Retina (tissue), 1 donor: ENCODE measurements at places on chromosomes 13 and 19.
A peak's percentile ranks its signal among the peaks of the same experiment; 100 is the strongest.

GRCh38 chr13:26962671-26963070 lies 202.1 kb upstream of the GPR12 start:
- no peak for DNase-seq

- no peak for DNase-seq
Measured at GRCh38 chr13:32949820-32950219, 66.4 kb upstream of the KL start.

- no peak for DNase-seq
Measured at GRCh38 chr19:3162418-3163229, 15.9 kb upstream of the S1PR4 start.

GRCh38 chr13:68535329-68535728 lies 1305.2 kb upstream of the PCDH9 start:
- no peak for DNase-seq

DNA sequence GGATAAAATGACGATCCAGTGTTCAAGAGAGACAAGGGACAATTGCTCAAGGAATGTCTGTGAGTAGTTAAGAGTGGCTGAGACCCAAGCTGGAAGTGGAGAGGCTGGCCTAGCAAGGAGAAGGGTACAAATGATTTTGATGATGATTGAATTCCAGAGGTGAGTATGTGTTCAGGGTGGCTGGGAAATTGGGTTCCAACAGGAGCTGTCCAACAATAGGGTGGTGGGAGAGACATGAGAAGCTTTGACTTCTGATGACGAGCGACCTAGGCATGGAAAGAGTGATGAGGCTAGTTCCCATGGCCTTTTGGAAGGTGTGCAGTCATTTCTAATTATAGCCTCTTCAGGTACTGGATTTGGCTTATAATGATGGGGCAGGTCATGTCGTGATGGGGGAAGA lies 29.1 kb upstream of the DCLK1 start:
- DNase-seq: no peak

GRCh38 chr13:90415902-90416301 lies 931.6 kb upstream of the MIR17HG start:
- no peak for DNase-seq

DNA sequence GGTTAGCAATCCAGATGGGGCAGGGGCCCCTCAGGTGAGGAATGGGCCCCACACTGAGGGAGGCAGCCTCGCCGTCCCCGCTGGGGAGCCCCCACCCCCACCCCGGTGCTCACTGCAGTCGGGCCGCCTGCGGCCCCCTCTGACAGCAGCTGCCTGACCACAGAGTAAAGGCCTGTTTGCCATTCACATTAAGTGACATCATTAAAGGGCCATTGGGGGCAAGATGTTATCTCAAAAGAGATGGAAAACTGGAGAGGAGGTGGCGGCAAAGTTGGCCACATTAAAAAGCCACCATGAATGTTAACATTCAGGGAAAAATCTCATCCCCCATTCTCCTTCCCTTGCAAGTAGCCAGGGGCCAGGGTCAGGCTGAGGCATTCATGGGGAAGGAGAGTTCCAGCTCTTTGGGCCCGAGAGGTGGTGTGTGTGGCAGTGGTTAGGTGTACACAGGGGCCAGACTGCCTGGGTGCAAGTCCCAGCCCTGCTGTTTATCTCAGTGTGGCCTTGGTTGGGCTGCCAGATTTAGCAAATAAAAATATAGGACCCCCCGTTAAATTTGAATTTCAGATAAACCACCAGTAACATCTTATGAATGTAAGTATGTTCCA lies 20.9 kb downstream of the VSTM2B start:
- DNase-seq: no peak

- DNase-seq: peak; percentile 59
Measured at GRCh38 chr19:7292950-7293761, 1.1 kb downstream of the INSR start.

DNA sequence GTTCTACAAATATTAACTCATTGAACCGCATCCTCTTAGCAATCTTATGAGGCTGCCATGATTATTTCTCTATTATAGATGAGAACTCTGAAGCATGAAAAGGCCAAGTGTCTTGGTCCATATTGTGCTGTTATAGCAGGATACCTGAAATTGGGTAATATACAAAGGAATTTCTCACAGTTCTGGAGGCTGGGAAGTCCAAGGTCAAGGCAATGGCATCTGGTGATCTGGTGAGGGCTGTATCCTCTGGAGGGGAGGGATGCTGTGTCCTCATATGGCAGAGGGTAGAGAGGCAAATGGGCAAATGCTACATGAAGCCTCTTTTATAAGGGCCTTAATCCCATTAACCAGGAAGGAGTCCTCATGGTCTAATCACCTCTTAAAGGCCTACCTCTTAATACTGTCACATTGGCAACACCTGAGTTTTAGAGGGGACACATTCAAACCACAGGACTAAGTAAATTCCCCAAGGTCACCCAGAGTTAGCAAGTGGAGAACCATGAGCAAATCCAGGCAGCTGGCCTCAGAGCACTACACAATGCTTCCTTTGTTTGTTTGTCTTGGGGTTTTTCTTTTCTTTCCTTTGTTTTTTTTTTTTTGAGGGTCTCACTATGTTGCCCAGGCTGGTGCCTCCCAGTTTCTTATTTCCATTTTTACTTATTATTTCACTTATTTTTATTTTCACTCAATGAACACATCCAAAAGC lies 55.9 kb upstream of the LATS2 start:
- no peak for DNase-seq

GRCh38 chr19:46935066-46935663 lies 74.4 kb downstream of the ARHGAP35 start:
- DNase-seq: no peak

- peak; percentile 70 for DNase-seq
Measured at GRCh38 chr13:71866335-71867130, 471 bp downstream of the DACH1 start.

DNA sequence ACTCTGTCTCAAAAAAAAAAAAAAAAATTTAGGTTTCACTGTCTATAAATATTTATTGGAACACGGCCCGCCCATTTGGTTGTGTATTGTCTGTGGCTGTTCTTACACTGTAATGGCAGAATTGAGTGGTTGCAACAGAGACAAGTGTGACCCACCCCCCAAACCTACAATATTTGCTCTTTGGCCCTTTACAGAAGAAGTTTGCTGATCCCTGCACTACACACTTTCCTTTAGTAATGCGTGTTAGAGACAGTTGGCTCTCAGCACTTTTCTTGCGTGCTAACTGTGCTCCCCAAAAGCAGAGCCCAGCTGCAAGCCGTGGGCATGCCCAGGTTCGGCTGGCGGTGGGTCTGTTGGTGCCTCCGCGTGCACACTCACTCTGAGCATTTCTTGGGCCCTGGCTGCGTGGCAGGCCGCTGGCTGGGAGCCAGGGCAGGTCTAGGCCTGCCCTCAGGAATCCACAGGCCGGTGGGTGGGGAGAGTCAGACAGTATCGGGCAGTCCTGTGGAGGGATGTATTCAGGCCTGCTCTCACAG lies 72.6 kb downstream of the SIPA1L3 start:
- no peak for DNase-seq

DNA sequence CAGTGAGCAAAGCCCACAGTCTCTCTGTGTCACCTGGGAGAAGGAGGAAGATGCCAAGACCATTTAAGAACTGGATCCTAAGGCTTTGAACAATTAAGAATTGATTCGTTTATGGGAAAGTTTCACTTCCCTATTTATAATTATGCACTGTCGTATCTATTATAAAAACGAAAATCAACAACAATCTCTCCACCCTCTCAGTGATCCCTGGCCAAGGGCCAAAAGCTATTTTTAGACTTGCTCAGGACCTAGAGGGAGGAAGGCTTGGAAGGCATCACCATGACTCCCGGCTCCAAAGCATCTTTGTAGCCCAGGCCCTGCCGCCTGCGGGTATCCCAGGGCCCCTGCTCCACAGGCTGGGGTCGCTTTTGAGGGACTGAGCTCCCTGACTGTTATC lies 1.3 kb downstream of the RHPN2 start:
- DNase-seq: peak; percentile 38

- DNase-seq: no peak
Measured at GRCh38 chr13:47327861-47328260, 431.0 kb upstream of the HTR2A start.

GRCh38 chr13:27751953-27752532 lies 40.2 kb upstream of the GSX1 start:
- no peak for DNase-seq

DNA sequence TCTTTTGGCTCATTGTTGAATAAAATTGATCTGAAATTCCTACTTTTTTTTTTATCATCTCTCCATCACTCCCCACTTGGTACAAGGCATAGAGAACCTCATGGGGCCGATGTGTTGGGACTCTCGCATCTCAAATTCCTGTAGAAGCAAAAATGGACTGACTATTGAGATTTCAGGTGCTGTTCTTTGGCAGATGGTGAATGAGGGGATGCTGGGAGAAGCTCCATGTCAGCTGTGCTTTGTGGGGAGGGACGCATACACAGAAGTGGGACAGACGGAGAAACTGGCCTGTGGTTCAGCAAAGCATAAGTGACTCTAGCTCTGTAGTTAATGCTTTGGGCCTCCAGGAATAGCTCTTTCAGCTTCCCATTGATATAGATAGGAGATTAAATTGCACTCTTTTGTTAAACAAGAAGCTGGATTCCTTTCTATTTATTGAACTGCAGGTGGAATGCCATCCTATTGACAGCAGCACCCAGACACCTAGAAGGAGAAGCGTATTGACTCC lies 194.5 kb upstream of the RNF113B start:
- no peak for DNase-seq
